ENCODE measurements at places on chromosomes 4 and X.
A peak's percentile ranks its signal among the peaks of the same experiment; 100 is the strongest.

DNA sequence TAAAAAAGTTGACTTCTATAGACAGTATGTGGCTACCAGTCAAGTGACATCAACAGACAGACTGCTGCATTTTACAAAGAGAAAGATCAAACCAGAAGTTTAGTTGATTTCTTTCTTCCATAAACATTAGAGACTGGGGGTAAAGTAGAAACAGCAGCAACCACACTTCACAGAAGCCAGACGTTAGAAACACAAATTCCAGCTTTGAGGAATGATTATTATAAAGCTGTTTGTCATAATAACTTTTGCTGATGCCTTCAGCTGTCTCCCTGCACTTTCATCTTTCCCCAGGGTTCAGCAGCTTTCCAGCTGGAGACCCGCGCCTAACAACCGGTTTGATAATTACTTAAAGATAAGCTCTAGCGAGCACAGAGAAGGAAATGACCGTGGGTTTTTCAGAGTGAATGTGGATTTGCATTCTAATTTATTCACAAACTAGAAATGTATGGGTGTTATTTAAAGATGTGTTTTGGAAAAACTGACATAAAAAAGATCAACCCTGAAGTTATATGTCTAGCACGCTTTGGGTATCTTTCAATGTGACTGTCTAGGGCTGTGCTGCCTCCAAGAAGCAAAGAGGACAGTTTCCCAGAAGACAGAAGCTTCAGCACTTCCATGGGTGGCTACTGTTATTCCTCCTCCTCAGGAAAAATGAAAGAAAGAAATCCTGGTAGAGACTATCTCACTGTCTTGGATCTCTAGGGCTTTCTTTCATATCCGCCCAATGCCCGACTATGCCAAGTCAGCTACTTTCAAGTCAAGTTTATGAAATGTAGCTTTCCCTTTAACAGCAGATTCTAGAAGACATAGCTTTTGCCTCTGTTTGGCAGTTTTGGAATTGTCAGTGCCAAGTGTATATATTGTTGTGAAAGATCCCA, 15.0 kb upstream of the ENAM start:
- DNase-seq, result no peak

GRCh38 chr4:147968641-147969040, 236.8 kb downstream of the ARHGAP10 start:
- no peak for DNase-seq

DNA sequence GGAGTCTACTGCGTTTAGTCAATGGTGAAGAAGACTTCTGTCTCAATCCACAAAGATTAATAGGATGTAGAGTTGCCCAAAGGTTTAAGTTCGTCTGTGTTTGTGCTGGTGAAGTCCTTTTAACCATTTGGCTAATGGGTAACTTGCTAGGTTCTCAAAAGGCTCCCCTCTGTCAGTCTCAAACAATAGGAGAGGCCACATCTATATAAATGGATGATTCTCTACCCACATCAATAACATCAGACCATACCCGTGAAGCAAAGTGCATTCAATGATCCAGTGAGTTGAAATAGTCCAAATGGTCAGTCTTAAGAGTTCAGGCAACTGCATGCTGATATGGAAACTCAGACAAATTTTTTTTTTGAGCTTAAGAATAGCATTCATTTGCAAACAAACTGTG, 28.1 kb downstream of the RS1 start:
- DNase-seq, result no peak

- peak; percentile 16 for DNase-seq
Observed at GRCh38 chr4:131370846-131371245, 1778.2 kb upstream of the PCDH10 start.

GRCh38 chr4:6298035-6298434, 28.4 kb downstream of the WFS1 start:
- DNase-seq, result no peak

DNA sequence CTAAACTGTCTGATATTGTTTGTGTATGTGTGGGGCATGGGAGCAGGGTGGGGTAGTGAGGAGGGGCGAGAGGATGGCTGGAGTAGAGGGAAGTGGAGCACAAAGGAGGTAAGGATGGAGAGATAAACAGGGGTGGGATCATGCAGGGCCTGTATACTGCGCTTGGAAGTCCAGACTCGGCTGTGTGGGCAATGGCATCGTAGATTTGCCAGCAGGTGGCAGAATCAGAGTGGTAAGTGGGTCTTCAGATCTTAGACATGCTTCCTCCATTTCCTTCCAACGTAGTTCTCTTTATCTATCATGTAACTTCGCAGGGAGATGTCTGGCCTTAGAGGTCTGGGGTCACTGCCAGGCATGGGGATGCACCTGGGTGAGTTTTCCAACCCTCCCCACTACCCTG, 155.5 kb downstream of the PDGFRA start:
- DNase-seq, result no peak

DNA sequence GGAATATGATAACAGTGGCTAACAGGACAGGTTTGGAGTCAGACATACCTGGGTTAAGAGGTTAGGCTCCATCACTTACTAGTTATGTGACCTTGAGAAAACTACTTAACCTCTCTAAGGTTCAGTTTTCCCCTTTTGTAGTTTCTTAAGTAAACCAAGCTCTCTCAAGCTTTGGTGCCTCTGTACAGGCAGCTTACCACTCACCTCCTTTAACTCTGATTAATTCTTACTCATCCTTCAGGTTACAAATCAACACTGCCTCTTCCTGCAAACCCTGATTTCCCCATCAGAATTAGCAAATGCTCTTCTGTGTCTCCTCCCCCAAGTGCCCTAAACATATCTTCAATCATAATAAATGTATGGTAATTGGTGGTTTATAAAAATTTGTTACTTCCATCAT, 3.5 kb upstream of the SERTM2 start:
- no peak for DNase-seq

GRCh38 chr4:184112006-184112550, 105.6 kb downstream of the ENPP6 start:
- DNase-seq, result no peak

DNA sequence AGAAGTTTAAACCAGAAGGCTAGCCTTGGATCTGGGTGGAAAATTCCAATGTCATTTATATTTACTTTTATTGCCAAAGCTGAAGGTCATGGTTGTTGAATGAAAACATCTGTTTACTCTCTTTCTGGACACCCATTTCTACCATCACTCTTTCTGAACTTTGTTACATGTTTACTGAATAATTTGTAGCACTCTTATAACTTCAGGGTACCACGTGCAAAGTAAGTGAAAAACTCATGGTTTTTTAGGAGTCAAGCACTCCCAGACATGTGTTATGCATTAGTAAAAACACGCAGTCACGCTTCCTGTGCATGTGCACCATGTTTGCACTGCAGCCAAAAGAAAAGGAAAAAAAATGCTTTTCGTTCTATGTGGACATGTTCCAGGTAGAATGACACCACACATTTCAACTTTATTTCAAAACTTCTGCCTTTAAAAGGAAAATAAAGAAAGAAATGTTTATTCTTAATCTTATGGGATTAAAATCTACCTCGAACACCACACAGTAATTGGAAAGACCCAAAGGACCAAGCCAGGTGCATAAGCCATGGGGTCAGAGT, 31.4 kb upstream of the ADH1C start:
- DNase-seq, result no peak

- DNase-seq, result no peak
Observed at GRCh38 chrX:15150586-15150985, 119.3 kb downstream of the ASB9 start.

DNA sequence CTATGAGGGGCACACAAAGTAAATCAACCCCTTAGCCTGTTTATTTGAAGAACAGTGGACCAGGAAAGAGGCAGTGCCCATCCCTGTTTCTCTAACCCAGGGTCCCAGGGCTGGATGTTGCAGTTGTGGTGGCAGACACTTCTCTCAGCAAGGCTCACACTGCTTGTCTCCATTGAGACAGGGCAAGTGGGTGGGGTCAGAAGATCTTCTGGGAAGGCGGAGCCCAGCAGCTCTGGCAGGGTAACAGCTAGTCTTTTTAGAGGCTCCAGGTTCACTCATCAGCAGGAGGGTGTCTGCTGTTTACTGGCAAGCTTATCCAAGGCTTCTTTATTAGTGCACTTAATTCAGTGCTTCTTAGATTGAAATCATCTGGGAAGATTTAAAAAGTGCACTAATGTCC, 659.8 kb upstream of the DIPK2B start:
- no peak for DNase-seq

DNA sequence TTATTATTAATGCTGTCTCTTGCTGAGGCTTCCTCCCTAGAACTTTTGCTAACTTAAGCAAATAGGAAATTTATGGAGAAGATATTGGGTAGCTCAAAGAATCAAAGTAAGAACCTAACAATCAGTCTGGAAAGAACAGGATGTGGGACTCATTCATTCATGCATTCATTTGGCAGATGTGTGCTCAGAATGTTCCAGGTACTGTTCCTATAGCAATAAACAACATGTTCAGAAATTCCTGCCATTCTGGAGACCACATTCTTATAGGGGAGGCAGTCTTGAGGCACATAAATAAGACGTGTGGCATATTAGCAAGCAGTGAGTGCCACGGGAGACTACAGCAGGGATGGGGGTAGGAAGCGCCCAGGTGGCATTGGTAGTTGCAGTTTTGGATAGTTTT, 5.0 kb downstream of the GRK4 start:
- no peak for DNase-seq

DNA sequence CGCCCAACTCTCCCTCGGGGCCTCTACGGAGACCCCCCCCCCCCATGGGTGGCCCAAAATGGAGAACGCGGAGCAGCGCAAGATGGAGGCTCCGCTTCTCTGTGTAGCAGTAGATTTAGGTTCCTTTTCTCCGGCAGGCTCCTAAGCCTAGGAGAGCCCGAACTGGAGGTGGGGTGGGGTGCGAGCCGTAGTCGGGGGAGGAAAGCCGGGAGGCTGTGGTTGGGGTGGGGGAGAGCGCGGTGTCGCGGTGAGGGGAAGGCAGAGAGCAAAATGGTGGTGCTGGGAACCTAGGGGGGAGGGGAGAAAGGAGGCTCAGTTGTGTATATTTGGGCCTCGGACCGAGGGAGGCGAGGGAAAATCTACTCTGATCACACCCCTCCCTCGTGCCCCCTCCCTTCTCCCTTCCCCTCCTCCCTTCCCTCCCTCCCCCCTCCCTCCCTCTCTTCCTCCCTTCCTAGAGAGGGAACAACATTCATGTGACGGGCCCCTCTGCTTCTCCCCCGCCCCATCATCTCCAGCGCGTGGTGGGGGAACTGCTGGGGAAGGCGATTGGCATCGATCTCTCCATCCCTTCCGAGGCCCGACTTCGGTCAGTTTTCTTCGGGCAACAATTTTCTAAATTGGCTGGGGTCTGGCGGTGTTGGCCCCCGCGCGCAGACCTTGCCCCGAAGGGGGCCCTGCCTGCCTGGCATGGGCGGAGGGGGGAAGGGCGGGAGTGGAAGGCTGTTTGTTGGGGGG, at the start of gene STAG2:
Gene STAG2, plus strand, starts transcription at position 439 of the 738 bp plus-strand sequence. CDS start 60,922 bp downstream, outside the sequence.
- DNase-seq, result peak; percentile 49

GRCh38 chrX:65871671-65872311, 168.1 kb downstream of the VSIG4 start:
- DNase-seq, result no peak

GRCh38 chrX:119325456-119325855, 73.7 kb upstream of the SLC25A43 start:
- DNase-seq, result no peak
